ENCODE measurements at places on chromosomes 3 and 15. TPM values are rescaled to one million over a fixed set of nuclear protein-coding genes. Genes with fewer than 3 reads are reported as not detected.

- H3K4me1 ChIP-seq = no peaks in the 10 kb centered on the region
- no peaks in the 10 kb centered on the region for H3K27me3 ChIP-seq
- H3K4me3 ChIP-seq = no peak overlapping the region
- H3K27ac ChIP-seq = no peak overlapping the region
These were observed 33.9 kb downstream of the SHQ1 start for GRCh38 chr3:72814308-72814707.

GRCh38 chr3:10205451-10206165 lies 40.9 kb downstream of the IRAK2 start:
- no peak for DNase-seq
- H3K27me3 ChIP-seq = no peaks in the 10 kb centered on the region
- peak overlapping the region; percentile 52 for H3K27ac ChIP-seq
- H3K4me1 ChIP-seq = peaks cover 40% of the 10 kb centered on the region

- H3K4me3 ChIP-seq = no peak overlapping the region
- H3K27ac ChIP-seq = no peak overlapping the region
- H3K4me1 ChIP-seq = no peaks in the 10 kb centered on the region
- DNase-seq = no peak
- H3K27me3 ChIP-seq = no peaks in the 10 kb centered on the region
These were observed 56.6 kb upstream of the APEH start for GRCh38 chr3:49617390-49618013.

DNA sequence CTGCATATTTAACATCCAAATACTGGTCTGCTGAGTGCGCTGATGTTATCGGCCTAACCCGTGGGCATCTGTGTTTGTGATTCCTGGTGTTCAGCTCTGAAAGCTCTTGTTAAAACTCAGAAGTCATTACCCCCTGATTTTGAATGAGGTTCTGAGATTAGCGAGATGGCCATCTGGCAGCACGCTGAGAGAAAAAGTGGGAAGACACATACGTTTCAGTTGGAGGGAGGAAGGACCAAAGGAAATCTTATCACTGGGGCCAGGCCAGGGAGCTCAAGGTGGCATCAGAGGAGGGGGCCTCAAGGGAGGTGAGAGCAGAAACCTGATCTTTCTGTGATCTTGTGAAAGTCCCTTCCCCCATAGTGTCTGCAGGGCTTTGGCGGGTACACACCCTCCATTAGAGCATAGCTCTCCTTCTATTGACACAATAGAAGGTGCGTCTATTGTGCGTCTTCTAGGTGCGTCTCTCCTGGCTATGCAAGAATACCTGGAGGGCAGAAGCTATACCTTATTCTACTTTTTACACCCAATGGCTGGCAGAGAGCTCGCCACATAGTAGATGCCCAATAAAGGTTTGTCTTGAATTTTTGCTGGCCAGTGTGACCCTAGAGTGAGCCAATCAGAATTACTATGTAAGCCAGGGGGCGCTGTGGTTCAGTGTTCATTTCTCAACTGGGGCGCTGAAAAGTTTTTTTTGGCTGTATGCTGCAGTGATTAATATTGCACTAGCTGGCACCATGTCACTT lies 182.4 kb downstream of the SHQ1 start:
- H3K27ac ChIP-seq = no peak overlapping the region
- H3K4me1 ChIP-seq = peaks cover 6% of the 10 kb centered on the region
- H3K27me3 ChIP-seq = no peaks in the 10 kb centered on the region
- peak; percentile 46 for DNase-seq
- H3K36me3 ChIP-seq = no peaks in the 10 kb centered on the region

- no peak overlapping the region for H3K27ac ChIP-seq
- H3K27me3 ChIP-seq = no peaks in the 10 kb centered on the region
- no peaks in the 10 kb centered on the region for H3K36me3 ChIP-seq
- peak; percentile 63 for DNase-seq
- no peaks in the 10 kb centered on the region for H3K4me1 ChIP-seq
These were observed 91.1 kb upstream of the RNF7 start for GRCh38 chr3:141646760-141647561.

GRCh38 chr15:31062911-31063310 lies 38.6 kb downstream of the TRPM1 start:
- H3K36me3 ChIP-seq = no peaks in the 10 kb centered on the region
- no peaks in the 10 kb centered on the region for H3K4me1 ChIP-seq
- no peak overlapping the region for H3K27ac ChIP-seq
- no peak for DNase-seq

GRCh38 chr3:112374333-112374734 lies 41.4 kb downstream of the CD200 start:
- H3K4me3 ChIP-seq = no peak overlapping the region
- no peaks in the 10 kb centered on the region for H3K4me1 ChIP-seq
- no peaks in the 10 kb centered on the region for H3K36me3 ChIP-seq
- DNase-seq = no peak

- H3K27ac ChIP-seq = peak overlapping the region; percentile 77
- DNase-seq = no peak
- H3K4me1 ChIP-seq = peaks cover 29% of the 10 kb centered on the region
- no peak overlapping the region for H3K4me3 ChIP-seq
- H3K36me3 ChIP-seq = no peaks in the 10 kb centered on the region
These were observed 18.0 kb downstream of the ZDHHC19 start for GRCh38 chr3:196193133-196193735.

- no peaks in the 10 kb centered on the region for H3K36me3 ChIP-seq
- no peaks in the 10 kb centered on the region for H3K27me3 ChIP-seq
- H3K4me1 ChIP-seq = no peaks in the 10 kb centered on the region
- peak overlapping the region; percentile 86 for H3K27ac ChIP-seq
- H3K4me3 ChIP-seq = no peak overlapping the region
These were observed 30.8 kb upstream of the MAP3K13 start for GRCh38 chr3:185332026-185332735.

DNA sequence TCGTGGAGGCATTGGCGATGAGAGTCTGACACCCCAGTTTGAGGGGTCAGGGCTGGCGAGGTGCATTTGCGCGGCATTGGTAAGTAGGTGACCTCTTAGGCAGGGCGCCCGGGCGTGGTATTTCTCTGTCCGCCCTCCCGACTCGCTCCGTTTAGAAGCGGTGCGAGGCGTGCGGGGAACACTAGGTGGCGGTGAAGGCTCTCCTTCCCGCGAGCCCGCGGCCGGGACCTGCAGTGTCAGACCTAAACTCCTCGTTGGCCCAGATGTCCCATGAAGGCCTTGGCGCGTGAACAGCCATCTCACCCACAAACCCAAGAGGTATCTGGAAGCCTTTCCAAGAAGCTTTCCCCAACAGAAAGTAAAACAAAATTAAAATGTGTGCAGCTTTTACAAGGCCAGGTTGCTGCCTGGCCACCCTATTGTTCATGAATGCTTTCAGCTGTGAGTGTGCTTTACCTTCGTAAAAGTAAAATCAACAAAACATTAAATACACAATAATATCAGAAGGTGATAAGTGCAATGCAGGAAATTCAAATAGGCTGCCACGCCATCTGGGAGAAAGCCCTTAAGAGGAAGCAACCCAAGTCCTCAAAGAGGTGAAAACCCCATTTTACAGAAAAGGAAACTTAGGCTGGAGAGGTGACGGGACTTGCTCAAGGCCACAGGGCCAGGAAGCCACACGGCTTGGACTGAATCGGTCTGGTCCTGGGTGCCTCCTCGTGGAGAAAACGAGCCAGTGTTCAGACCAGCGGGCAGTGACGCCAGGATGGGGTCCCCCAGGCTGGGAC lies 120.3 kb downstream of the ETFA start:
- peak; percentile 93 for DNase-seq
- H3K27ac ChIP-seq = peak overlapping the region; percentile 63
- H3K4me3 ChIP-seq = peak overlapping the region; percentile 8
- H3K4me1 ChIP-seq = peaks cover 36% of the 10 kb centered on the region
- H3K36me3 ChIP-seq = no peaks in the 10 kb centered on the region
- H3K27me3 ChIP-seq = peaks cover 65% of the 10 kb centered on the region

ECE2 gene
- not detected for polyA plus RNA-seq

HDC gene
- 4.4 TPM for polyA plus RNA-seq
